ENCODE measurements at places on chromosomes 7 and 10.

- no peak for DNase-seq
These were observed at the start of gene HABP2 for GRCh38 chr10:113552701-113553100. Gene HABP2 (plus strand): TSS chr10:113553053. CDS start chr10:113553122, 69 bp downstream.

GRCh38 chr7:100444311-100445278 lies 8.3 kb upstream of the PPP1R35 start:
- DNase-seq, result no peak

DNA sequence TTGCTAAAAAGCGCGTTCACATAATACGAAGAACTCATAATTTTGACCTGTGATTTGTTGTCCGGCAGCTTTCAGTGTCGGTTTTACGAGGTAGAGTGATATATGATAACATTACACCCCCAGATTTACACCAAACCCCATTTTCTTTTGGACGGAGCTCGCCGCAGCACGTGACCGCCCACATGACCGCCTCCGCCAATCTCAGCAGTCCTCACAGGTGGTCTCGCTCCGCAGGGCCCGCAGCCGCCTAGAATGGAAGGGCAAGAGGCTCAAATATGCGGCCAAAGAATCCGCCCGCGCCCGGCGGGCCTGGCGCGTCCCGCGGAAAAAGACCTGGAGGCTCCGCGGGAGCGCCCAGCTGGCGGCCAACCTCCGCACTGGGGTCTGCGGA lies at the start of gene HOXA7:
Gene HOXA7 (minus strand): TSS at position 168 of the 391 bp plus-strand sequence. CDS start 130 bp downstream, at position 38.
- DNase-seq, result peak; percentile 64

- DNase-seq, result no peak
These were observed 35.1 kb upstream of the TAS2R16 start for GRCh38 chr7:123030631-123031030.

DNA sequence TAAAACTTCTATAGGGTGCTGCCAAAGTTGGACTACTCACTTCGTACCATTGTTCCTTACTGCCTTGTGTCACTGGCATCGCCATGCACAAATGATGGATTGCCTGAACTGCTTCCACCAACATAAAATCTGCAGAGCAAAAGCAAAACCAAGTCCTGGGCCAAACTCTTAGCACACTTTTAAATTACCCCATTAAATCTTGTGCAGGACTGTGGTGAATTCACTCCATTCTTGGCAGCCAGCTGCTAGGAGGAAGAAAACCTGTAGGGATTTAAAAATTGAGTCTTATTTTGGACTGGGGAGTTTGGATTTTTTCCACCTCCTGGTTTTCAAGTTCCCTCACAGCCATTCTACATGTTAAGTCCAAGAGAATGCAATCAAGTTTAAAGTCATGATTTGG lies 646.9 kb downstream of the SORCS3 start:
- no peak for DNase-seq

DNA sequence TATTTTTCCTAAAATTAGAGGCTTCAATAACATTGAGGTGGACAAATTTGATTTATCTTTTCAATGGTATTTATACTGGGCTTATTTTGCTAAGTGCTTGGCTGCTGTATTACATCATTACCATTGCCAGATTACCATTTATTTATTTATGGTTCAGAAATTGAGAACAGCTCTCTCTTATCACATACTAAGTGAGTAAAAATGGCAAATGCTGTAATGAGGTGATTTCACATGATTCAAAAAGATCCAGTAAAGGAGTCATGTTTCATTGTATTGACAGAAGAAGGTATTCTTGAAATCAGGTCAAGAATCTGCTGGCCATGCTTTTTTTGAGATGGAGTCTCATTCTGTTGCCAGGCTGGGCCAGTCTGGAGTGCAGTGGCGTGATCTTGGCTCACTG lies 322.6 kb downstream of the KIF20B start:
- no peak for DNase-seq

GRCh38 chr10:76918106-76918505 lies 719.5 kb downstream of the KCNMA1 start:
- no peak for DNase-seq

DNA sequence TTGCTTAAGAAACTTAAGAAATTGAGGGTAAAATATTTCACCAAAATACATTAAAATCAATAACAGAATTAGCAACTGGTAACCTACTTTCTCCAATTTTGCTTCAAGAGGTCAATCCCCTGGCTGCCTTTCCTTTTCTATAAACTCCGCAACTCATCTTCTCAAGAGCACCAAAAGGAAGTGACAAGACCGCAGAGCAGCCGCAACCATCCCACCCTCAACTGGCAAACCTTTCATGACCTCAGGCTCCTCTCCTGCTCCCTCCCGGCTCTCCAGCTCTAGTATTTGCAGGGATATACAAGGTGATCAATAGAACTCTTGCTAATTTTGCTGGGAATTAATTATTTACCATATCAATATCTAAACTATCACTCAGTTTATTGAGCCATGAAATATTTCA lies 88.9 kb downstream of the ATE1 start:
- DNase-seq, result no peak

DNA sequence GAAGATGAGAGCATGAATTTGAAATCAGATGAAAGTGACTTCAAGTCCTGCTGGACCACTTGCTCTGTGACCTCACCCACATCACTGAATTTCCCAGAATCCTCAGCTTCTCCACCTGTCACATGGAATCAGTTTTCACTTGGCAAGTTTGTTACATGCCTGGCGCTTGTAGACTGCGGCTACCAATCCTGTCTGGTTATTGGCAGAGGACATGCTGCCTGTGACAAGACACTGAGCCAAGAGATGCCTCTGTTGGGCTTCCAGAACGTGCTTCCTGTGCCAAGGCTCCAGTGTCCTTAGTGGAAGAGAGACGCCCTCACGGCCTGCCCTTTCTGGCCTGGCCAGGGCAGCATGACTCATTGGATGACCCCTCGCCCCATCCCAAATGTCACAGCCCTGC lies 4.4 kb upstream of the MYL10 start:
- no peak for DNase-seq

DNA sequence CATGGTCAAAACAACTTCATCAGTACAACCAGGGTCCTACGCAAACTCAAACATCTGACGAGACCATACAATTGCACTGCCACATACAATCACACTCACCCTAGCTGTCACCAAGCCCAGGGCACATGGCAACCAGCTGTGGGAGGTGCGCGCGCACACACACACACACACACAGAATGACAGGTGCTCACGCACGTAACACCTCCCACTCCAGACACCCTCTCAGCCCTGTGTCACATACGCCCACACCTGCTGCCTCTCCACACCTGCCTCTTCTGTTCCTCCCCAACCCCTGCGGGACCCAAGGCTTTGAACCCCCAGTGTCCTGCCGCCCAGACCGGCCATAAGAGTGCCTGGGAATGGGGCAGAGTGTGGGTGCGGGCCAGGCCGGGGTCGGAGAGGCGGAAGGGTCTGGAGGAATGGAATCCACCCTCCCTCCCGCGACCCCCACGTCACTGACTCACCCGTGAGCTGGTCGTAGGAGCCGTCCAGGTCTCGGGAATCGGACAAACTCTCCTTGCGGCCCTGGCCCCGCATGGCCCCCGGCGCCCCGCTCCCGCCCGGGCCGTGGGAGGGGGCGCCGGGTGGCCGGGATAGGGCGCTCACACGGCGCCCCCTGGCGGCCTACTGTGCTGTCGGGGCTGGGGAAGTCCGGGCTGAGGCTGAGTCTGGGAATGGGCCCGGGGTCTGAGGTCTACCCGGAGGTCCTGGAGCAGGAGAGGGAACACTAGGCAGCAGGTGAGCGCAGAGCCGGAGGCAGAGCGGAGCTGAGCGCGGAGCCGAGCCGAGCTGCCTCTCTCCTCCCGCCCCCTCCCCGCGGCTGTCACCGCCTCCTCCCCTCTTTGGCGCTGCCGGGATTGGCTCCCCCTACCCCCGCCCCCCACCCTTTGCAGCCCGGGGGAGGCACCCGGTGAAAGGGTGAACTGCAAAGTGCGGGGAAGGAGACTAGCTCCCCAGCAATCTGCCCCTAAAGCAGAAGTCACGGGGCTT lies at the start of gene KCNIP2:
Gene KCNIP2 (minus strand): TSS at position 769 of the 990 bp plus-strand sequence. CDS start 232 bp downstream, at position 537.
- DNase-seq, result no peak

DNA sequence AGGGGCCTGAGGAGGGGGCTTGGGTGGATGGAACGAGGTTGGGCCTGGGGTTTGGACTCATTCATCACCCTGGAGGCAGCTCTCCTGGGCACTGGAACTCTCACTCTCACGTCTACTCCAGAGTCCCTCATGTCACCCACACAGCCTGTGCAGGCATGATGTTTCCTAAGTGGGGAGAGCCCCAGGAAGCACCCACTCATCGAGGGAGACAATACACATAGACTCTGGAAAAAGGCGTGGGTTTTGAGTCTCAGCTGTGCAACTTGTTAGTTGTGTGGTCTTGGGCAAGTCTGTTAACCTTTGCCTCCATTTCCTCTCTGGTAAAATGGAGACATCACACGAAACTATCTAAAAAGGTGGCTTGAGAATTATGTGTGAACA lies 25.9 kb upstream of the RBM20 start:
- DNase-seq, result no peak

- no peak for DNase-seq
These were observed 139.5 kb downstream of the SEMA3E start for GRCh38 chr7:83509255-83510021.

- DNase-seq, result no peak
These were observed 32.6 kb downstream of the NEUROD6 start for GRCh38 chr7:31307972-31308371.

- DNase-seq, result no peak
These were observed 107.8 kb downstream of the ARHGAP22 start for GRCh38 chr10:48496831-48497779.

DNA sequence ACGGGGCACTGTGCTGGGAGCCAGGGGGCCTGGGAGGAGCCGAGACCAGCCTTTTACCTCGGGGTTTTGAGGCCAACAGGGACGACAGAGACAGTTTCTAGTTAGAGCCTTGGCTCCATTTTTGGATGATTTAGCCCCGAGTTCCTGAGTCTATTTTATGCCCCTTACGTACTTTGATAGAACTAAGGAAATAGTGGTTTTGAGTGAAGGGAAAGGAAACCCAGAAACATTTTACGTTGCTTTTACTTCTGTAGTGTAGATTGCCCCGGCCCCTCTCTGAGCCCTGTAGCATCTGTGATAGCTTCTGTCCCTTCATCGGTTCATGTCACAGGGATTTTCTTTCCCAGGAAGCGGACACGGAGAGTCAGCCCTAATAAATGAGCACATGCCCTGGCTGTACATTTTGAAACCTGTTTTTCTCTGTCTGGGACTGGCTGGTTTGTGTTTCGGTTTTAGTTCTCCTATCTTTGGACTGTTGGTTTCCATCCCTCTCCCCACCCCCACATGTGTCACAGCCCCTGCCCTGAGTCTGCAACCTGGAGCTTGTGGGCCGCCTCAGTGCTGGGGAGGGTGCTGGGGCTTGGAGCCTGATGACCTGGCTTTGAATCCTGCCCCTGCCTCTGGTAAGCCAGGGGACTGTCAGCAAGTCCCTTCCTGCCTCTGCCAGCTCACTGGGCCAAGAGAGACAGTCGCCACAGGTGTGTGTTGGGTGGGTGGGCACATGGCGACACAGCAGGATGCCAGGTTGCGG lies 6.9 kb upstream of the ORAI2 start:
- DNase-seq, result no peak

- no peak for DNase-seq
These were observed 232.9 kb upstream of the CCDC6 start for GRCh38 chr10:60139290-60139689.

- no peak for DNase-seq
These were observed 100.8 kb upstream of the STK17A start for GRCh38 chr7:43481902-43482678.

DNA sequence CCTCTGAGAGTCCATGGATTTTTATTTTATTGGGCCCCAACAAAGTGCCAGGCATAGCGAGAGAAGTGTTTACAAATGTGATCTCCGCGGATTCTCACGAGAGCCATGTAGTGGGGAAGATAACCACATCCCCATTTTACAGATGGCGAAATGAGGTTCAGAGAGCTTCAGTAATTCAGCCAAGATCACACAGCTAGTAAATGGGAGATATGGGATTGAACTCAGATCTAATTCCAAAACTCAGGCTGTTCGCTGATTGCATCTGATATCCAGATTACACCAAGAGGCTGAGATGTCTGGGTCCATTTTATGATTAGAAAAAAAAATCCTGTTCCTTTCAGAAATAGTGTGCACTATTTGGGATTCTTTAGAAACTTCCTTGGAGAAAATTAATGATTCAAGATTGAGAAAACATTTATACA lies 1.3 kb downstream of the FAS start:
- no peak for DNase-seq

DNA sequence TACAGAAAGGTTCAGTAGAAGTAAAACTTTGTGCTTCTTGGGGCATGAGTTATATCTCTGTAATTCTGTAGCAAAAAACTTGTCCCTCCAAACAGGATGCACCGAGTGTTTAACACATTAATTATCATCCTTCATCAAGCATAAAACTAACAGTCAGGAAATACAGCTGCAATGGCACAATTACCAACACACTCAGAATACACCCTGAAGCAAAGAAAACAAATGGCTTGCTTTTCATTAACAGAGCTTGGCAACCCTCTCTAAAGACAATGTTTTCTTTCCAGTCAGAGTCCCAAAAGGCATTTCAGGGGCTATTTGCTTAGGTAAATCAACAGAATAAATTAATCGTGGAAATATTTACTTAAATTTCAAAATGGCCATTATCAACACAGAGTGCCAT lies 107.7 kb downstream of the ICA1 start:
- DNase-seq, result no peak

- no peak for DNase-seq
These were observed 20.6 kb downstream of the ACSL5 start for GRCh38 chr10:112394475-112394875.

GRCh38 chr7:149690688-149691446 lies 82.5 kb downstream of the ZNF467 start:
- DNase-seq, result no peak

GRCh38 chr7:65449505-65449852 lies 75.8 kb downstream of the ZNF92 start:
- DNase-seq, result no peak

- DNase-seq, result no peak
These were observed 462.5 kb upstream of the IGFBP3 start for GRCh38 chr7:46383605-46384004.

DNA sequence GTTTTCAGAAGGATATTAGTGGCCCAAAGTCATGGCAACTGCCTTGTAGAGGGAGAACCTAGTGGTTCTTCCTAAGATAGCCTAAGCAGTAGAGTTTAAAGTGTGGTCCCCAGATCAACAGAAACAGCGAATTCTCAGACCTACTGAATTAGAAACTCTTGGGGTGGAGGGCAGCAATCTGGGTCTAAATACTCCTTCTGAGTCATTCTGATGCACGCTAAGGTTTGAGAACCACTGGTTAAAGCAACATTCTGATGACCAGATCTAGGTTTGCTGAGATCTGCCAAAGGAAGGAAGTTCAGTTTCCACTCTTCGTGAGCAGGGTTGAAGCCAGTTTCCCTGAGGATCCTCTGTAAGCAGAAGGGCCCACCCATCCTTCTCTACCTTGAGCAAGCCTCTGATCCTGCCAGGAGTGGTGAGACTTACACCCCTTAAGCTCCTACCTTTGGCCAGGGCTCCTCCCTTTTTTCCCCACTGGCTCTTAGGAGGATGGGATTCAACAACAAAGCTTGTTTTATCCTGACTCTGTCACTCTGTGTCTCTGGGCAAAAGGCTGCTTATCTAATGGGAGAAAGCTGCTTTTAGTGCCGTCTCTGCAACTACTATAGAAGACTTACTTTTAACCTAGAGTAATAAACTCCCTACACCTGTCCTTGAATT lies 26.8 kb upstream of the TRUB1 start:
- no peak for DNase-seq

- DNase-seq, result no peak
These were observed 12.5 kb upstream of the LIPK start for GRCh38 chr10:88693392-88694020.

- DNase-seq, result peak; percentile 11
These were observed 55.6 kb downstream of the STEAP1B start for GRCh38 chr7:22444181-22444971.

GRCh38 chr7:84624927-84625326 lies 430.3 kb upstream of the SEMA3A start:
- DNase-seq, result no peak

Measured in NCI-H1048 (cell line).